ENCODE measurements at places on chromosomes 7 and 10.

GRCh38 chr7:33395340-33395739, 266.0 kb downstream of the BBS9 start:
- no peak for DNase-seq

DNA sequence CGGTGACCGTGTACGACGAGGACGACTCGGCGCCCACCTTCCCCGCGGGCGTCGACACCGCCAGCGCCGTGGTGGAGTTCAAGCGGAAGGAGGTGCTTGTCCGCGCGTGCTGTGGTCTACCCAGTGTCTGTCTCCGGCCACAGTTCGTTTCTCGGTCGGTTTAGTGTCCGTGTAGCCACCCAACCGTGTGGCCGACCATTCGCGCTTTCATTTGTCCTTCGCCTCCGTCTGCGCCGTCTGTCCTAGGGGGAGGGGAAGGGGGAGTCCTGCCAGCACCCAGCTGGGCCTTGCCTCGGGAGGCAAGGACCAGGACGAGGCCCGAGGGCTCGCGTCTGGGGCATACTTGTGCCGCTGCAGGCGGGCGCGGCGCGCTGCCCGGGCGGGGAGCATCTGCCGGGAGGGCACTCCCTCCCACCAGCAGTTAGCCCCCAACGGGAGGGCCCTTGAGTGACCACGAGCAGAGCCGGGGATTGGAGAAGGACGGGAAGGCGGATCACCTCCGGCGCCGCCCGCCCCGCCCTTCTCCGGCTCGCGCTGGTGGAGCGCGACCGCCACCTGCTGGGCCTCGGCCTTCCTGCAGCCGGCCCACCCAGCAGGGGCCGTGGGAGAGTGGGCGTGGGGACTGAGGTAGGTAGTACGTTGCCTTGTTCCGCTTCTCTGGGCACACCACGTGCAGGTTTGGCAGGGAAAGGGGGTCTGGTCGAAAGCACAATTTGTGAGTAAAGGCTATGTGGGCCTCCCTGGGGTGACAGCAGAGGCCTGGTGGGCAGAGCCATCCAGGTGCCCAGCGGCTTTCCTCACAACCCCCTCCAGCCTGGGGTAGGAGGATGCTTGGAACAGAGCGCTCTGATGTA, 28.5 kb downstream of the RET start:
- DNase-seq: no peak

GRCh38 chr7:26293569-26294308, 2.1 kb downstream of the SNX10 start:
- DNase-seq: no peak

DNA sequence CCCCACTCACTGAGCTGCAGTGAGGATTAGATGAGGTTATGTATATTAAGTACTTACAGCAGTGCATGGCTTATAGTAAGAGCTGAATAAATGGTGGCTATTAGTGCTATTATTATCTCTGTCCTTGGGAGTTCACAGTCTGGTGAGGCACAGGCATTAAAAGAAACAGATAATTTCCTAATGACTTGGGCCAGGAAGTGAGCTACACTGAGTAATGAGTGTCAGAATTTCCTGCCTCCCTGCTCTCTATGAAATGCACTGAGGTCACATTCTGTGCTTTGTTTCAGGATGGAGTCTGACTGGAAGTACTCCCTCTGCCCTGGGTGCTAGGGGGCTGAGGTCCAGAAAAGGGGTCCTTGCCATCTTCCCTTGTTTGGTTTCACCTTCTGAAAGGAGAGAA, 48.7 kb upstream of the LOXL4 start:
- DNase-seq: no peak

- no peak for DNase-seq
Observed at GRCh38 chr10:30510932-30511700, 77.1 kb downstream of the MAP3K8 start.

DNA sequence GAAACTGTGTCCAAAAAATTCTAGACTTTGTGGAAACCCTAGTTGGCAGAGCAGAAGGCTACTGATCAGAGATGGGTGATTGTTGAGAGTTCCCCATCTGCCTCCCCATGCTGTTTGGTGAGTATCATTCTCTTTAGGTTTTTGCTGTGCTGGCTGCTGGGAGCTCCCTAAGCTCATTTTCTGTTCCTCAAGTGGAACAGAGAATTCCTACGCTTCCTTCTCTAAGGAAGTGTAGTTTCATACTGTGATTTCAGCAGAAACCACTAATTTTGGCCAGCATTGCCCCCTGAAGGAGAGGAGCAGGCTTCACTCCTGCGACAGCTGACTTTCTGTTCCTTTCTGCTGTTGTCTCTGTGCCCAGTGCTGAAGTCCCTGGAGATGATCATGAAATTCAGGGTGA, 355.3 kb upstream of the NPVF start:
- DNase-seq: no peak

DNA sequence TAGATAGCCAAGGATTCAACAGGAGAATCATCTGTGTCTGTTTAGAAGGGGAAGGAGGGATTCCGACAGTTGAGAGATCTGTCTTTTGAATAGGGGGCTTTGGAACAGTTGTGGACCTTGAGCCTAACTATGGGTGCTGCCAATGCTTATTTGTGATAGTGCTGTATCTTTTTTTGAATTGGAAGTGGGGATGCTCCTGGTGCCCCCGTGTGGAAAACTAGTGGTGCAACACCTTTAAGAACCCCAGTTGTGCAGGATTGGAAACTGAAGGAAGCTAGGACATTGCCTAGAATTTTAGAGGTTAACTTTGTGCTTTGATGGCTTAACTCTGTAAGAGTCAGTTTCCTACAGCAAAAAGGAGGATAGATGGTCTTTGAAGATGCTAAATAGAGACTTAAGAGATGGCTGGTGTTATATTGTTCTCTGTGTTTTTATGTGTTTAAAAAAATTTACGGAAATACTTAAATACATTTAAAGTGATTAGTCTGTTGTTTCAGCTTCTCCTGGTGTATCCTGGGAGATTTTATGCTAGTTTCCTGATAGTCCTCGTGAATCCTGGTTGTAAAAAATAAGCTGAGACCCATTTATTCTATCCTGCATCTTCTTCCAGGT, 69.3 kb downstream of the AP3M1 start:
- no peak for DNase-seq

GRCh38 chr7:87128861-87129267, 23.4 kb upstream of the DMTF1 start:
- no peak for DNase-seq

DNA sequence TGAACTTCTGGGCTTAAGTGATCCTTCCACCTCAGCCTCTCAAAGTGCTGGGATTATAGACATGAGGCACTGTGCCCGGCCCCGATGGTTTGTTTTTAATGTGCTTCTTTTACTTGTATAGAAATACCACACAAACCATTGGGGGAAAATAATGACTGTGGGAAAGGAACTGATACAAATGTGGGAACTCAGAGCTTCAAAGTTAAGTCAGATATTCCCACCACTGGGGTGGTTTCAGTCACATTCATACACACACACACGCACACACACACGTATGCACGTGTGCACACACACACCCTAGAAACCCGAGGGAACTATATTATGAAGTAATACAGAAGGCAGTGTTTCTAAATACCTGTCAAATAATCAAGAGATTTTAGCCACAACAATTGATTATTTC, 17.0 kb downstream of the CPA4 start:
- DNase-seq: no peak

DNA sequence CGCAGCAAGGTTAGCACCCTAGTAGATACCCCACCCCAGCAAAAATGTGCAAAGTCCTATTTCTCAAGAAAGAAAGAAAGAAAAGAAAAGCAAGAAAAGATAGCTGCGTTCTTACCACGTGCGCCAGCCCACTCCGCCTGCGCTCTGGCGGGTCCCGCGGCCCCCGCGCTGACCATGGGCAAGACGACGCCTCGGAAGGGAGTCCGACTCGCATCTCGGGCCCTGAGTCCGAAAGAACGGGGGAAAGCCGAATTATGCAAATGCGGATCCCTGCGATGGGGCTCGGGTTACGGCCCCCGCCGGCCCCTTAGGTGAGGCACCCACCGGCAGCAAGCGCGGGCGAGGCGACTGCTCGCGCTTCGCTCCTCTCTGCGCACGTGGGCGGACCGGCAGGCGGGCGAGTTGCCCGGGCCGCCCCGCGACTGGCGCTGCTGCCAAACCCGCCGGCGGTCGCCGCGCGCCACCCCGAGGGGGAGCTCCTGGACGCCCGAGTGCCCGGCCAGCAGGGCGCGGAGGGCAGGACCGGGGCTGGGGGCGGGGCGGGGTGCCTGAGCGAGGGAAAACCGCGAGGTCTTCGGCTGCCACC, 2.4 kb upstream of the EGR2 start:
- DNase-seq: no peak
